ENCODE measurements at places on chromosomes 5 and 9. TPM values are rescaled to one million over a fixed set of nuclear protein-coding genes. Genes with fewer than 3 reads are reported as not detected.

Gene PCDHA9
- polyA plus RNA-seq: not detected

Gene IFNB1
- not detected for polyA plus RNA-seq

DNA sequence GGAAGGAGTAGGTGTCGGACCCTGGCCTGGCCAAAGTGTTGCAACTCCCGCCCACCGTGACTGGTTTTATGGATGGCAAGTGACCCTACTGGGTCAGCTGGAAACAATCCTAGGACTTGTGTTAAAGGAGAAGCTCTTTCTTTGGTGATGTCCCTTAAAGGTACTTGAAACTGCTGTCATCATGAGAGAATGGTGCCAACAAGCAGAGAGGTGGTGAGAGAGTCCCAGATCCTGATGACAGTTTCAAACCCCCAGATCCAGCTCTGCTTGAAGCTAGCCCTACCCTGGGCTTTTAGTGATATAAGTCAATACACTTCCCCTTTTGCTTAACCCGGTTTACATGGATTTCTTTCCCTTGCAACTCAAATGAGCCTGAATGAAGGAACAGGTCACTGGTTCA is 72.5 kb upstream of the UBTD2 start:
- no peak for DNase-seq
- no peaks in the 10 kb centered on the region for H3K27me3 ChIP-seq

DNA sequence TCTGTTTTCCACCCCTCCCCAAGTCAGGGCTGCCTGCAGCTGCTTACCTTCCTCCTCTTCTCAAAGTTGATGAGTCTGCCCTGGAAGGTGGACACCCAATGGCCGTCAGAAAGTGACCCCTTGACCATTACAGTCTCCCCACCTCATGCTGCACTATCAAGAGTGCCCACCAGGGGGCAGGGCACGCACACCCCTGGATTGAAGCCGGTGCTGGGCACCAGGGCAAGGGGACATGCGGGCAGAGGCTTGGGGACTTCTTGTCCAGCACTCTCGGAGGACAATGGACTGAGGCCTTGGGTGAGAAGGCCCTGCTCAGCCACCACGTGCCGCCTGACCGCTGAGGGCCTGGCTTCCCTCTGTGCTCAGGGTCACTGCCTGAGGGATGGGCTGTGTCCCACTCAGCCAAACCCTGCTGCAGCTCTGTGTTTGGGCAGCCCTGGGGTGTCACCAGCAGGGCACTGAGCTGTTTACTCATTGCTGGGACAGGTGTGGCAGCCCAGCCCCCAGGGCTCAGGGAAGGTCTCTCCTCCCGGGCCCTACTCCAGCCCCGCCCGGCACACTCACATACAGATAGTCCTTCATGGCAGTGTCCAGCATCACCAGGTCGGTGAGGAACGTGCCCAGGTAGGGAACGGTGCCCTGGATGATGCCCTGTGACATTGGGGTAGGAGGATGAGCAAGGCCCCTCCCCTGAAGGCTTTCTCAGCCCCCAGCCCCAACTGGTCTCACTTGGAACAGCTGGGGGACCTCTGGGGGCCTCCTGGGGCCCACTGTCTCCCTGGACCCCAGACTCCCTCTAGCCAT is 17.7 kb downstream of the RALGDS start:
- no peaks in the 10 kb centered on the region for H3K4me1 ChIP-seq
- peaks cover 32% of the 10 kb centered on the region for H3K36me3 ChIP-seq
- no peaks in the 10 kb centered on the region for H3K27me3 ChIP-seq
- H3K27ac ChIP-seq: no peak overlapping the region
- H3K4me3 ChIP-seq: no peak overlapping the region
- peak; percentile 57 for DNase-seq

DNA sequence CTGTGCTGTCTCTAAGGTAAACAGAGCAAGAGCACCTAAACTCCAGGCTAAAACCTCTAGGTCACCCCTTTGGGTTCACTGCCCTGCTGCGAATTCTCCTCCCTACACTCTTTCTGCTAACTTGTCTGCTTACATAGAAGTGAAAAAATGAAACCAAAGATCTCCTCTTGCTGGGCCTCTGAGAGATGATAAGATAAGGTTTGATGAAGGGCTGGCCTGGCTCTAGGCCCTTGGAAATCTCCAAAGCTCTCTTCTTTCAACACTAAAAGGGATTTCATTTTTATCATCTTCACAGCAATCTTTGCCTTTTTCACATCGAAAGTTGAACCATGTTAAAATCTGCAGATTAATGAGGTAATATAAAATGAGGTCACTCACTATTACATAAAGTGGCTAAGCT is 450.8 kb upstream of the TLE4 start:
- no peak overlapping the region for H3K27ac ChIP-seq
- no peaks in the 10 kb centered on the region for H3K4me1 ChIP-seq
- DNase-seq: no peak
- no peaks in the 10 kb centered on the region for H3K36me3 ChIP-seq
- H3K27me3 ChIP-seq: peaks cover 8% of the 10 kb centered on the region

- H3K4me3 ChIP-seq: no peak overlapping the region
- no peaks in the 10 kb centered on the region for H3K36me3 ChIP-seq
- H3K4me1 ChIP-seq: no peaks in the 10 kb centered on the region
These were observed 14.0 kb downstream of the IRX2 start for GRCh38 chr5:2737273-2738155.

- H3K4me1 ChIP-seq: no peaks in the 10 kb centered on the region
- H3K36me3 ChIP-seq: no peaks in the 10 kb centered on the region
- no peaks in the 10 kb centered on the region for H3K27me3 ChIP-seq
- no peak overlapping the region for H3K27ac ChIP-seq
These were observed 7.4 kb upstream of the FBXL7 start for GRCh38 chr5:15492545-15492944.

DNA sequence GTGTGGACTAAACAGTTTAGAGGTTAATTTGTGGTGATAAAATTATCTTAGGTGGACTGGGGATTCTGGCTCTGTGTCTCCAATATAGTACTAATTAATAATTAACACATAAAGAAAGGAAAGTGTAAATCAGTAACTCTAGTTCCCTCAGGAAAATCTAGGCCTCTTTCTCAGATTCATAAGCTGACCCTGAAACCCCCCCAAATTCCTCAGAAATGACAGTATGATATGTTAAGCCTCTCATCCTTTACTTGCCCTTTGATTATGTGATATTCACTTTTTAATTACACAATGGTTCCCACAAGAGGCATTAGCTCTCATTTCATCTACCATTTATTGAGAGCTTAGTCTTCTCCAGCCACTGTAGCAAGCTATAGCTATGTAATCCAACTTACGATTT is 636.2 kb upstream of the SEMA6A start:
- H3K36me3 ChIP-seq: no peaks in the 10 kb centered on the region
- H3K4me3 ChIP-seq: no peak overlapping the region
- no peaks in the 10 kb centered on the region for H3K4me1 ChIP-seq
- no peak overlapping the region for H3K27ac ChIP-seq
- no peaks in the 10 kb centered on the region for H3K27me3 ChIP-seq

Gene DAPK1
- polyA plus RNA-seq: not detected

DNA sequence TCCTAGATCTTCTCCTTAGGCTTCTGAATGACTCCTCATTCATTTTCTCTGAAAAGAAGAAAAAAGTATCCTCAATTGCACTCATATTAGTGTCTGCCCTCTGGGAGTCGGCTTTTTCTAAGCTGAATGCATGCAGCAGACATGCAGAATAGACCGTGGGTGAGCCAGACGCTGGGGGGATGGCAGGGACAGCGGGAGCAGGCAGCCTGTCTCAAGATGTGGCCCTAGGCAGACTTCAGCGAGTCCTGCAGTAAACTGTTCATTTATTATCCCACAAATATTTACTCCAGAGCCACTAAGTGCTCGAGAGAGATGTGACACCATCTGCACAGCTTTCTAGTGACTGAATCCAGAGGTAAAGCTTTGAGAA is 164.9 kb upstream of the RAI14 start:
- peaks cover 25% of the 10 kb centered on the region for H3K27me3 ChIP-seq
- H3K36me3 ChIP-seq: no peaks in the 10 kb centered on the region
- H3K4me3 ChIP-seq: no peak overlapping the region
